ENCODE measurements at places on chromosomes 12 and 14.
A peak's percentile ranks its signal among the peaks of the same experiment; 100 is the strongest.

GRCh38 chr12:50699940-50700339 lies 64.0 kb upstream of the ATF1 start:
- DNase-seq = no peak

DNA sequence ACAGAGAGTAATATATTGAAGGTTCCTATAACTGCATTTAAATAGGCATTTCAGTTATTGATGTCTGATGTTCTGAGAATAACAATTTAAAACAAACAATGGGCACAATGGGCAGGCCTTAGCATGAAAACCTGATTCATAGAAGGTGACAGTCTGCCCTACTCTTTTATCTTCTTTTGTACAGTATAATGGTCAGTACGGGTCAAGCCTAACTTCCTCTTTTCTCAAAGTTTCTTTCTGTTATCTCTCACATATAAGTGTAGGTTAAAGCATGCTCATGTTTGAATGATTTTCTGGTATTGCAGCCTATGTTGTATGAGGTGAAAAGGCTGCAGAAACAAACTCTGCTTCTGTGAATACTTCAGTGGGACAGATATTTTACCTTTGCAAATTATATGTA lies 14.2 kb downstream of the FKBP3 start:
- no peak for DNase-seq

DNA sequence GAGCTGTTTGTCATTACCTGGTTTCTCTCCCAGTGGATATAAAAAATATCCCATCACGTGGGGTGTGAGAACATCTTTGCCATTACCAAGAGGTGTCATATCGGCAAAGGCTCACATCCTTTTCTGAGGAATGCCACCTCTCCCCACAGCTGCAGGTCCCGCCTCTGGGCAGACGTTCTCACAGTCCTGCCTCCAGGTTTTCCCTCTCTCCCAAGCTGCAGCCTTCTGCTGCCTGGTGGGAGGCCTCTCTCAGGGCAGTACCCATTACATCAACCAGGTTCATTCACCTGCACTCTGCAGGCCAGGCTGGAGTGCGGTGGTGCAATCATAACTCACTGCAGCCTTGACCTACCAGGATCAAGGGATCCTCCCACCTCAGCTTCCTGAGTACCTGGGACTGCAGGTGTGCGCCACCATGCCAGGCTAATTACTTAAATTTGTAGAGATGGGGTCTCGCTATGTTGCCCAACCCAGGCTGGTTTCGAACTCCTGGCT lies 15.0 kb upstream of the TMEM119 start:
- peak; percentile 29 for DNase-seq

DNA sequence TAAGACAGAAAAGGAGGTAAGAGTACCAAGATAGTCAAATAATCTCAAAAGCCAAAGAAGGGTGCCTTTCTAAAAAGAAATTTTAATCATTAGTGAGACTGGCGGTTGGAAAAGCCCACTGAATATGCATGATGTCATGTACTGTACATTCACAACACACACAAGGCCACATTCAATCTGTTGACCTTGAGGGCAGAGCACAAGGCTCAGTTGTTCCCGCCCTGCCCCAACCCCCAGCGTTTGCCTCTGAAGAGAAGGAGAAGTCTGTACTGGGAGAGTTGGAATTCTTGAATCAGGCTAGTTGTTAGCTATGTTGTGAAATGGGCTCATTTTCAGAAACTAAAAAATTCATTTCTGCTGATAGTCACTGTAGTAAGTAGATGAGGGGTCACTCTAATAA lies 50.2 kb upstream of the NID2 start:
- DNase-seq = no peak

DNA sequence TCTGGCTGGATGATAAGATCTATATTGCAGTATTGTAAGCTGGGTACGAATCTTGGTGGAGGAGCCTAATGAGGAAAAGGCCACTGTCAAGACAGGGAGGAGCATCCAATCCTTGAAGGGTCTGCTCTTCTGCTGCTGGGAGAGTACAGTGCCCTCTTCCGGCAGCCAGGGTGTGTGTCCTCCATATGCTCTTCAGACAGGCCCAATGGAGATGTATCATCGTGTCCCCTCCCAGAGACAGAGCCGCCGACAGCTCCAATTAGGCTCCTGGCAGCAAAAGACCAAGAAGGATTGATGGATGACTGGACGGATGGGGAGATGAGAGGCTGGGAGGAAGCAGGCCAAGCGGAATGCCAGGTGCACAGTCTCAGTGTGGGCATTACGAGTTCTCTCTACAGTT lies 51.6 kb upstream of the PIWIL1 start:
- DNase-seq = no peak

DNA sequence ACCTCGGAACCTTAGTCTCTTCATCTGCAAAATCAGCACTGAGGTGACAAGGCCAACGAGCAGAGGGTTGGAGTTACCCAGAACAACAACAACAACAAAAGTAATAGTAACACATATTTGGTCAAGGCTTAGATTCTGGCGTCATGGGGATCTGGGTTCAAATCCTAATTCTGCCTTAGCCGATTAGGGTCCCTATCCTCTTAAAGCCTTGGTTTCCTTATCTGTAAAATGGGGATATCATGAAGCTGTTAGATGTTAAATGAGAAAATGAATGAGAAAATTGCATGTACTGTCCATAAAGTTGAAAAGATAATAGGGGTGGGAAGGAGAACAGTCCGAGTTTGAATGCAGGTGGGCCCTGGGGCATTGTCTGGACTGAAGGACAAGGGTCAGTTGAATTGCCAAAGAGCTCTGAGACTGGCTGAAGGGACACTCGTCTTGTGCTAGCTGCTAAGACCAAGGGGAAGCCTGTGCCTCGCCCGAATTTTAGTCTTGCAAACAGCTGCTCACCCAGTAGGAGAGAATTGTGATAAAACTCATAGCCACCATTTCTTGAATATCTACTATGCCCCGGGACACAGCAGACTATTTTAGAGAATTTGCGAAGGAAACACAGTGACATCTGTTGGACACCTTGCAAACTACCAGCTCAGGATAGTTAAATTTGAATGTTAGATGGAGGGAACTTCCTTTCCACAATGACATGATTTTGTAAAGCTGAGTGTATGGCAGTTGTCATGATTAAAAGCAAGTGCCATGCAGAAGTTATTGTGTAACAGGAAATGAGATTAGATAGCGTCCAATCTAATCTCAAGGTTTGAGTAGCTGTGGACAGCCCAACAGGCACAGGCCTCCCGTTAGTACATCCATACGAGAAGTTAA lies 6.8 kb upstream of the HNF1A start:
- DNase-seq = peak; percentile 49

- peak; percentile 48 for DNase-seq
These were observed 169.1 kb upstream of the TBX3 start for GRCh38 chr12:114852976-114853529.

GRCh38 chr14:95526483-95527386 lies 8.1 kb upstream of the GLRX5 start:
- no peak for DNase-seq

- DNase-seq = peak; percentile 72
These were observed 134.9 kb upstream of the MAX start for GRCh38 chr14:65237023-65237814.

DNA sequence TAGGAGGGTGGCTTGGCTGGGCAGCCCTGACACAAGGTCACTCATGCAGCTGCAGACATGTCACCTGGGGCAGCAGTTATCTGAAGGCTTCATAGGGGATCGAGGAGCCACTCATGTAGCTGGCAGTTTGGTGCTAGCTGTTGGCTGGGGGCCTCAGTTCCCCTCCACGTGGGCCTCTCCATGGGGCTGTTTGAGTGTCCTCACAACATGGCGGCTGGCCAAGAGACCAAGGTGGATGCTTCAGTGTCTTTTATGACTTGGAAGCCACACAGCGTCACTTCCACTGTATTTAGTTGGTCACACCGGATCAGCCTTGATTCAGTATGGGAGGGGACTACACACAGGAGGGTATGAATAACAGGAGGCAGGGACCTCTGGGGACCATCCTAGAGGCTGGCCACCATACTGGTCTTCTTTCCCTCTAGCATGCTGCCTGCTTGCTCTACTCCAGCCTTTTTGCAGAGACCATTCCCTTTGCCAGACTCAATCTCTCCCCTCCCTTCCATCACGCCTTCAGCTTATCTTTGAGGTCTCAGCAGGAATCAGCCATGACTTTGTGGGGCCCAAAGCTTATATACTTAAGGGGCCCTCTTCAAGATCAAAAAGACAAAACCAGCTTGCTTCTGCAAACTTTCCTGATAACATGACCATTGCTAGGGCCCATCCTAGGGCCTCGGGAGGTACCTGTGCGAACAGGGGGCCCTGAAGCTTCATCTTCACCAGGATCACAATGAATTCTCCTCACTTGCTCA lies 53.4 kb downstream of the RPH3A start:
- DNase-seq = no peak

GRCh38 chr12:82635263-82635662 lies 51.4 kb upstream of the TMTC2 start:
- no peak for DNase-seq

- DNase-seq = peak; percentile 83
These were observed 114.9 kb downstream of the SAMD4A start for GRCh38 chr14:54681811-54682261.

DNA sequence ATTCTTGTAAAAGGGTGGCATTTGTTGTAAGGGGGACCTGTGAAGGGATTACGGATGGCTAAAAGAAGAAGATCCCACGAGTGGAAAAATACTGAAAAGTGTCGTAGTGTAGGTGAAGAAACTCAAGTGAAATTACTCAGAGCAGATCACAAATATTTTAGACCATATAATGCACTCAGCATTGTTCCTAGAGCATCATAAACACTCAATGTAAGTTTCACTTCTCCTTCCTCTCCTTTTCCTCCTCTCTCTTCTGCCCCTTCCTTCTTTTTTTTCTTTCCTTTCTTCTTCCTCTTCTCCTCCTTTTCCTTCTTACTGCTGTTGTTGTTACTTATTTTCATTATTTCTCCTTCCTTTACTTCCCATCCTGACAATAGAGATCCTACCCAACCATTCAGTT lies 445.6 kb downstream of the ADAMTS20 start:
- DNase-seq = no peak

GRCh38 chr12:103637021-103637420 lies 49.9 kb downstream of the STAB2 start:
- DNase-seq = no peak

DNA sequence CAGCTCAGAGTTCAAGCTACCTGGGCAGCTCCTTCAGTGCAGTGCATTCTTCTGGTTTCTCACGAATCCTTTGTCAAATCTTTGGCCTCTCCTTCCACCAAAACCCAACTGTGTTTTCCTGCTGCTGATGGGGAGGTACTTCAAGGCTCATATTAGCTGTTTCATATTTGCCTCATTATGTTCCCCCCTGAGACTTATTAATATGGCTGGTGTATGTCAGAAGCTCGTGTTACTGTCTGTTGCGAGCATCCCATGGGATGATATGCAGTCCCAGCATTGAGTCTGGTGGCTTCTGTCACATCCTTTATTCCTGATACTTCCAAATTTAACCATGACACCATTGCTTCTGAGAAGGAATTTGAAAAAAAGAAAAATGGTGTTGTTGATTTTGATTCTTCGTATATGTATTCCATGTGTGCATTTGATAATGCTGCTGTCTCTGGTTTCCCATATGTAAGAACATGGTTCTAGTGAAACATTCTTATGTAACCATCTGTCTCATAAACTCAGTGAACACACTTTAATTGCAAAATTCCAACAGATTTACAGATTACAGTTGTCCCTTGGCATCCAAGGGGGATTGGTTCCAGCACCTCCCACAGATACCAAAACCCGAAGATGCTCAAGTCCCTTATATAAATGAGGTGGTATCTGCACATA lies 149.1 kb downstream of the KICS2 start:
- DNase-seq = no peak

DNA sequence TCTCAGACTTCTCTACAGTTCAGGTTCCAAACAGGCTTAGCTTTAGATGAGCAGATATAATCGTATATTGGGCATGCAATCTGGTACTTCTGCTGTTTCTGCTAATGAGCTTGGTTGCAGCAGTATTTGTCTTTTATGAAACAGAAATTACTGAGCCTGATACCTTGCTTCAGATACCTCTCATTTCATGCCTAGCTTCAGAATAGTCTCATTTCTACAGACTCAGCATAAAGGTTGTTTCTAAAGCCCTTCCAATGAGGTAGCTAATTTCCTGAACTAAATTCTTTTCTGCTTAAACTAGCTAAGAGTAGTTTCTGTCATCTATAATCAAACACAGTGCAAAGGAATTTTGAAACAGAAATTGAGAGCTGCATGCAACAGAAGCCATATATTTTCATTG lies 275.0 kb upstream of the KITLG start:
- peak; percentile 21 for DNase-seq

GRCh38 chr12:94133964-94134795 lies 14.2 kb upstream of the PLXNC1 start:
- peak; percentile 54 for DNase-seq

GRCh38 chr12:6854036-6854435 lies 2.1 kb downstream of the USP5 start:
- DNase-seq = no peak

DNA sequence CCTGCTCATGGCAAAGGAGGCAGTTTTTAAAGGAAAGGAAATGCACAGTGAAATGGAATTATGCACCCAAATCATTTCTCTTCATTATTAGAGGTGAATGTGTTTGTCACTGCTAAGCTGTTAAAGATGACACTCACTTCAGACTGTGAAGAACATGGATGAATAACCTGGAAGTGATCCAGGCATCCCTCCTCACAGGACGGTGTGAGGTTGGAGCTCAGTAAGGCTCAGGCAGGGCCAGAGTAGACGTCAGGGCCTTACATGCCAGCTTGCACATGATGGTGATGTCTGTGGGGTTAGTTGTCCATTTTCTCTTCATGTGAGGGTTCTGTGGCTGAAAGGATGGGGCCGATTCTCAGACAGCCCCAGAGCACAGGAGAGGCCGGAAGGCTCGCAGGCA lies 273.1 kb downstream of the PCNX1 start:
- DNase-seq = no peak

GRCh38 chr12:104250366-104251125 lies 35.0 kb downstream of the TXNRD1 start:
- no peak for DNase-seq

GRCh38 chr12:30795410-30796312 lies 40.9 kb upstream of the CAPRIN2 start:
- peak; percentile 88 for DNase-seq

DNA sequence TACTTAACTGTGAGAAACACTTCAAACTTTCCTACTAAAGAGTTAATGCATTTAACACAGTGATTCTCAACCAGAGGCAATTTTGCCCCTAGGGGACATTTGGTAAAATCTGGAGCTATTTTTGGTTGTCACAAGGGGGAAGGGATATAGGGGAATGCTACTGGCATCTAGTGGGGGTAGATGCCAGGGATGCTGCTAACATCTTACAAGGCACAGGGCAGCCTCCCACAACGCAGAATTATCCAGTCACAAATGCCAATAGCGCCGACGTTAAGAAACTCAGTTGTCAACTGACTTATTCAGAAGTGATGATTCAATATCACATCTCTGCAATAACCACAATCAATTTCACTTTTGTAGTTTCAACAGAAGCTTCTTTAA lies 2.0 kb downstream of the EEA1 start:
- peak; percentile 57 for DNase-seq

GRCh38 chr12:65391711-65392110 lies 113.2 kb downstream of the MSRB3 start:
- no peak for DNase-seq

Data from fibroblast of skin of right quadriceps (primary cell).